ENCODE measurements at places on chromosomes 6 and 20.

DNA sequence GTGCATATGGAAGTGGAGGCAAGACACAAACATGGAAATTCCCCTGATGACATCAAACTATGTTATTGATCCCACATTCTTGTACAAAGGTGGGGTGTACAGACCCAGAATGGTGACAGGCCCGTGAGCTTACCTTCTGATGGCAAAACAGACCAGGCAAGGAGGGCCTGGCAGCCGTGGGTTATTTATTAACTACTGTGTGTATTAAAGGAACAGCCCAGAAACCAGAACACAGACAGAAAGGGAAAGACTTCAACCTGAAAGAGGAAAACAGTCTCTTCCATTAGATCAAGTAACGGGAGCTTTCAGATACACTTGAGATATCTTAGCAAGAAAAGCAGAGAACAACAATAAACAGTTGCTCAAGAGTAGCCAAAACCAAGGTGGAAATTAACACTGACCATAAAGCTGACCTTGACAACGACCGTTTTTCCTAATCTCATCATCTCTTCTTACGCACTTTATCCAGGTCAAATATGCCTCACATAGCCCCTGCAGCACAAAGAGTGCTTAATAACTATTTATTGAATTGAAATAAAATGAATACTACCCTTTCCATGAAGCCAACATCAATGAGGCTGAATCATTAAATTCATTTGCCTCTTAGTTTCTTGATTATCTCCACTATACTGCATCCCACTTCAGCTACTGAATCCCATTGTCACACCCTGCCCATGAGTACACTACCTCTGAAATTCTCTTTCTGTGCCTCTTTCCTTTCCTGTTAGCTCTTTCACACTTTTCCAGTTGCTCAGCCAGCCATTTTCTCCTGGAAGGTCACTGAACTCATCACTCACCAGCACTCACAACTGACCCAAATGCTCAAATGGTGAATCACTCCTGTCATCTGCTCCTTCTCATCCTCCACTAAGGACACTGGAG lies 67.4 kb downstream of the MOXD1 start:
- DNase-seq = peak; percentile 71

DNA sequence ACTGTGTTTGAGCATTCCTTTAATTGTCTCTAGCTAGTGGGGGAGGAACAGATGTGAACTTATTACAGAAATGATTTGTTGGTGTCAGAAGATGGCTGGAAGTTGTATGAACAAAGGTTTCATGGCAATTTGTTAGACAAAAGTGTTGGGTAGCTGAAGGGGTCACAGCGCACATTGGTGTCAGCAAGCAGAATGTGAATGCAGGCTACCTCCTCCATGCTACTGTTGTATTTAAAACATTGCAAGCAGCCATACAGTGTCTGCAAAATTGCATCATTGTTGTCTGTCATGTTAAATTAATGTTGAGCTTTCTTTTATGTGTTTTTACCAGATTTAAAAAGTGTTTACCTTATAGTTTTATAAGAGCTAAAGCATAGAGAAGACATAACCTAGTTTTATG lies 6.2 kb downstream of the LRRC1 start:
- no peak for DNase-seq

GRCh38 chr6:13074415-13075140 lies 253.8 kb downstream of the TBC1D7 start:
- DNase-seq = no peak

DNA sequence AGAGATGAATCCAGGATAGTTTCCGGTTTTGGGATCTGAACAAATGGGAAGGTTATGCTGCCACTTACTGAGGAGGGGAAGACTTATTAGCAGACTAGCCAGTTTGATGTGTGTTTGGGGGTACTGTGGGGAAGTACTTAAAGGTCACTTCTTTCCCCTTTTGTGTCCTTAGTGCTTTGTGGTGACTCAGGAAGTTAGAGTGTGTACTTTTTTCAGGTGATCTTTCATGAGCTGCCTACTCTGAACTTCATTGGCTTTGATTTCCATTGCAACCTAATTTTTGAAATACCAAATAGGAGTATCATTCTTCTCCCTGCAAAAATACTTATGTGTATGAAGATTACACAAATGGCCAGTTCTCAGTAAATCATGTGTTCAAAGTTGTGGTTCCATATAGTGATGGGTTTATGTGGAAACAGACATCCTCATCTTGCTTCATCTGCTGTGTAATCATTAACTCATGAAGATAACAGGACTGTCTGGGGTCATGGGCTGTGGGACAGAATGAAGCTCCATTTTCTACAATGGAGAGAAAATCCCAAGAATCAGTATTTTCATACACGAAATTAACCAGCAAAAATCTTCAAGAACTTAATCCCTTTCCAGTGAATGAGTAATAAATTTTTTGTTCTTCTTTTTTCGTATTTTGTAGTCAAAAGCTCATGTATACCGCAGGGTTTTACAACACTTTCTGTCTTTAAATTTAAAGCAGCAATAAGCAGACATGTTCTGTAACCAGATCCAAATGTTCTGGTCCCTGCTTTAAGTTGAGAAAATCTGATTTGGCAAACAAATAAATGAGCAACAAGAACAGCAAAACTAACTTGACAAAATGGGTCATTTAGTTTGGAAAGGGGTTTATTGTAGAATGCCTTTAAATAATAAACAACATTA lies 272.2 kb upstream of the FLRT3 start:
- no peak for DNase-seq

DNA sequence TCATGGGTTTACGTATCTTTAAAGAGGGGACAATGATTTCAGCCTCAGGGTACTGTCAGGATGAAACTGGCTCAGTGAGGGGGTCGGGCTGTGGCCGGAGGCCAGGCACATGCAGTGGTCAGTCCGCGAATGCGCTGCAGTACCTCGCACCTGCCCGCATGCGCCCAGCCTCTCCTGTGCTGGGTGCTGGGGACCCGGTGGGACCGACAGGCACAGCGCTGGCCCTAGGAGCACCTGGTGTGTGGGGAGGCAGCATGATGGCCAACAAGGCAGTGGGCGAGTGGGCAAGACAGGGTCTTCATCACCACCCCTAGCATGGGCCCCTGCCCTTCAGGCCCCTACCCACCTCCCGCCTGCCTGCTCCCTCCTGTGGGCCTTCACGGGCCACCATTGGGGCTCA lies 970 bp upstream of the CABLES2 start:
- no peak for DNase-seq

GRCh38 chr20:24911461-24911860 lies 37.6 kb upstream of the CST7 start:
- no peak for DNase-seq

DNA sequence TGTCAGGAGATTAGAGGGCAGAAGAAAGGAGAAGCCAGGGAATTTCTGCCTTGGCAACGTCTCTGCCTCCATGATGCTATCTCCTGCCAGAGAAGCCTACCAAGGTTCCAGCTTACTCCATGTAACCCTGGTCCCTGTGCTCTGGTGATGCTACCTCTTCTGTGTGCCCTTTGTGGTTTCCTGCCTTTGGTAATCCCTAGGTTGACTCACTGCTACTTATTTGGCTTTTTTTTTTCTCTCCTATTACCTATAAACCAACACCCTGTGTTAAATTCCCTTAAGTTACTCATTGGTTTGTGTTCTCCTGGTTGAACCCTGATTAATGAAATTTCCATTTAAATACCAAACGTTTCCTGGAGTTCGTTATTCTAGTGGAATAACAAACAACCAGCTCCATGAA lies 527.8 kb upstream of the FLRT3 start:
- DNase-seq = no peak

GRCh38 chr20:60787276-60787675 lies 464.8 kb upstream of the CDH4 start:
- DNase-seq = no peak

- no peak for DNase-seq
These were observed 21.1 kb upstream of the AIG1 start for GRCh38 chr6:143039548-143039947.

DNA sequence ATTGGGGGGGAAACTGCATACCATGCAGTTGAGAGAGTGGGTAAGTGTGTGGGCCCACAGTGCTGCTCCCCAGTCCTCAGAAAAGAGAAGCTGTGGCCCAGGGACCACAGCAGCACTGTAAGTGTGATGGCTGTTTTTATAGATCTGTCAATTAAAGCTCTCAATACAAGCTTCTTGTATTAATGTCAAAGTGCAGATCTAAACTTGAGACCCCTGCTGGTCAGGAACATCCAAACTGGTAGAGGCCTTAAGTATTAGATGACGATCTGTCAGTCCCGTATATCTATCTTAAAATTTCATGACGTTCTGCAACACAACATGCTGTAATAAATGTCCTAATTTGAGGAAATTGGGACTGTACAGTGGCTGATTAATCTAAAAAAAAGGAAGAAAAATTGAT lies 74.8 kb downstream of the TULP4 start:
- DNase-seq = no peak

- DNase-seq = no peak
These were observed 10.8 kb upstream of the TAAR1 start for GRCh38 chr6:132669690-132670291.

DNA sequence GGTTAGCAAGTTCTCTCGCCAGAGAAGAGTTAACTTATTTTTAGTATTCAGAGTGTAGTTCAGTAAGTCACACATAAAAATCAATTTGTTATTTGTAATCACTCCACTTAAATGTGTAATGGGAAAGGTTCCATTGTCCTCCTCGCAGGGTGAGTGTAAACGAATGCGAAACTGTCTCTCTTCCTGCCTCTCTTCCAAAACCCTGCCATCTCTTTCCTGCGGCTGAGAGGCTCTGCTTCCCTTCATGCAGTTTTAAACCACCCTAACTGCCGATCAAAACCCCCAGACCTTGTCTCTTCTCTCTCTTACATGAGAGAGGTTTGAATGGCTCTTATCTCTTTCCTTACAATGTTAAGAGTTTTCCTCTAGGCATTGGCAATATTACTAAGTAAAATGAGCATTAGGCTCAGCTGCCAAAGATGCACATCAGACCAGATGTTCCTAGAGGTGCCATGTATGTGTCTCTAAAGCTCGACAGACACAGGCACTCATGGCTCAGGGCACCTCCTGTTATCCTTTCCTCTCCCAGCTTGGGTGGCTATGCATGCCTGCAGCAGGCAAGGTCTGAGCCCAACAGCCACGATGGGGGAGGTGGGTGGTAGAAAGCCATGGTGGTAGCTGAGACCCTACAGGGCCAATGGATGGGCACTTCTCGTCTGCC lies 91.2 kb downstream of the JARID2 start:
- no peak for DNase-seq

GRCh38 chr20:35720165-35721123 lies 21.2 kb downstream of the ROMO1 start:
- no peak for DNase-seq

DNA sequence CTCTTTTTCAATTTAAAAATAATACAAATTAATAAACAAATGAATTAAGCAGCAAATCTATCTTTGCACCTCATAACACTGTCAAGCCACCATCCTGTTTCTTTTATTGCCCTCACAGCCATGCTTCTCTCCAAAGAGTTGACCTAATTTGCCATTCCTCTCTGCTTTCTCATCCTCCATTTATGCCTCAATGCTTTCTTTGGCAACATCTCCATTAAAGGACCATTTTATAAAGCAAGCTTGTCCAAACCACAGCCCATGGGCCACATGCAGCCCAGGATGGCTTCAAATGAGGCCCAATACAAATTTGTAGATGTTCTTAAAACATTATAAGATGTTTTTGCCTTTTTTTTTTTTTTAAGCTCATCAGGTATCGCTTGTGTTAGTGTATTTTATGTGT lies 26.4 kb upstream of the MEI4 start:
- no peak for DNase-seq

- DNase-seq = no peak
These were observed 272.0 kb downstream of the ZNF217 start for GRCh38 chr20:53321596-53321995.

DNA sequence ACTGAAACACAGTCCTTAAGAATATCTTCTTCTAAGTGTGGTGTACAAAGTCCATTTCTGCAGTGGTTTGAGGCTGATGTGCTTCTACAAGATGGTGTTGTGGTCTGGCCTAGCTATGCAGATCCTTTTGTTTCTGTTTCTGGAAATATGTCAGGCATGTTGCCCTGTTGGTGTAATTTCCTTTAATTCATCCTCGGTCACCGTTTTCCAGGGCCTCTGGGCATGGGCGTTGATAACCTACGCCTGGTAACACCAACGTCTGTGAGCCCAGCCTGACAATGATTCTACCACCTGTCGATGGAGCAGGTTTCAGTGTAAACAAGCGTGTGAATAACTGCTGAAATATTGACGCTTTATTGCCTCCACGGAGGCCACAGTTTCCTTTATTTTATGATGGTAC lies 33.3 kb upstream of the AFDN start:
- no peak for DNase-seq

DNA sequence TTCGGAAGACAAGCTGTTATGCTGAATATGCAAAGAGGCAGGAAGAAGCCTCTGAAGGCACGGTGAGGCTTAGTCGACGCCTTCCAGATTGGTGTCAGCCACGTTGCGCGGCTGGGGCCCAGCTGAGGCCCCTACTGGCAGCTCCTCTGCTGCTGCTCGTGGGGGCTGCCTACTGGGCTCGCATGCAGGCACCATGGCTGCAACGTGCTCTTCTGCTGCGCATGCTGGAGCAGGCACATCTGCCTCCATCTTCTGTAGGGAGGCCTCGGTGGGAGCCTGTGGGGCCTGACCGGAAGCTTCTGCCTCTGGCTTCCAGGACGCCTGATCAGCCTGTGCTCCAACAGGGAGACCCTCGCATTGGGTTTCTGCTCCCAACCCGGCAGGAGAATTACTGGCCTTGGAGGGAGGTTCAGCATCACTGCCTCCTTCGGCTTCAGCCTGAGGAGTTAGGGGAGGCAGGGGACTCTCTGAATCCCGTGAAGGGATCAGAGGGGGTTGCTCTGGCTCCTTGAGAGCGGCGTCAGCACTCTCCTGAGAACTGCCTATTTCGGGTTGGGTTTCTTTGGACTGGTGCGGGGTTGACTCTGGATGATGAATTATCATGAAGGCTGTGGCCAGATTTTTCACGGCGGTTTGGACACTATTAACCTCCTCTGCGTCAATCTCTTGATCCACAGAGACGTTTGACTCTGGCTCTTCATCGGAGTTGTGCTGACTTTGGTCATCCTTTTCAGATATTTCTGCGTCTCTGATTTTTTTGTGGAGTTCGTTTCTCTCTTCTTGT lies 49.1 kb downstream of the TXLNB start:
- no peak for DNase-seq

GRCh38 chr6:162907876-162908481 lies 180.2 kb downstream of the PACRG start:
- peak; percentile 38 for DNase-seq

Data from non-pigmented ciliary epithelial cell (primary cell).